Stimulated activated CD4-positive, alpha-beta T cell treated with anti-CD3 and anti-CD28 coated beads, Interleukin-4, amount 100 ng/mL, for 48 hours (primary cell): ENCODE measurements at places on chromosomes 5 and 9.

DNA sequence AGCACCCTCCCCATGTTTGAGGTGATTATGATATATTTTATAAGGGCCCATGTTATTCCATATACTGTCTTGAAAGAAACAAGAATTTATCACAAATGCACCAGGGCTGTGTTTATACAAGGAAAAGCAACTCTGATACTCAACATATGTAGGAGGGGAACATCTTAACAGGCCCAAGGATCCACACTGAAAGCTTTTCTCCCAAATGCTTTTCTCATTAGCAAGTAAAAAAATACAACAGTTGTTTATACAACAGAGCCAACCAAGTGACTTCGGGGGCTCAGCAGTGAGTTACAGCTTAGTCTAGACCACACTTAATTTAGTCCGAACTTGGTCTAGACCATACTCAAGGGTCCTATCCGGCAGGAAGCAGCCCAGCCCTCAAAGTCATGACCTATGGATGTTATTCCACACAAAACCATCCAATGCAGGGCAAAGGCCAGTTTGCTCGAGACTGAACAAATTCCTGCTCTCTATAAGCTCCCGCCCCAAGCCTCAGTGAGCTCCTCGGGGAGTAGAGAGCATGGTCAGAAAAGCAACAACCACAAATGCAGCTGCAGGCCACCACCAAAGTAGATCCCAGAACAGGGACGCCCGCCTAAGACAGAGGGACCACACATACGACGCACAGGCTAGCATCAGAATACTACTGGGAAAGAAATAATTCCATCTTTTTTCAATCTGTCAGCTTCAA is 6.8 kb downstream of the GZMK start:
- DNase-seq, result no peak

DNA sequence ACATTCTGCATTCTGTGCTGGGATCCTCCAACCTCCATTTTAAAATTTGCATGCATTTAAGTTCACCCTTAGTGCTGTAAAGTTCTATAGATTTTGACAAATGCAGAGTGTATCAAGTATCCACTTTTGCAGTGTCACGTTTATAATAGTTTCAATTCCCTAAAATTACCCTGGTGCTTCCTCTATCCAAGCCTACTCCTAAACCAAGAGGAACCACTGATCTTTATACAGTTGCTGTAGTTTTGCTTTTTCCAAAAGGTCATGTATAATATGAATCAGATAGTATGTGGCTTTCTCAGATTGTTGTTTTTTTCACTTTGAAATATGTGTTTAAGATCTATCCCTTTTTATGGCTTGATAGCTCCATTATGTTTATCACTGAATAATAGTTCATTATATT is 468.4 kb upstream of the CDH6 start:
- no peak for DNase-seq

- no peak for DNase-seq
Measured at GRCh38 chr9:137162505-137163364, 7.1 kb downstream of the LRRC26 start.

DNA sequence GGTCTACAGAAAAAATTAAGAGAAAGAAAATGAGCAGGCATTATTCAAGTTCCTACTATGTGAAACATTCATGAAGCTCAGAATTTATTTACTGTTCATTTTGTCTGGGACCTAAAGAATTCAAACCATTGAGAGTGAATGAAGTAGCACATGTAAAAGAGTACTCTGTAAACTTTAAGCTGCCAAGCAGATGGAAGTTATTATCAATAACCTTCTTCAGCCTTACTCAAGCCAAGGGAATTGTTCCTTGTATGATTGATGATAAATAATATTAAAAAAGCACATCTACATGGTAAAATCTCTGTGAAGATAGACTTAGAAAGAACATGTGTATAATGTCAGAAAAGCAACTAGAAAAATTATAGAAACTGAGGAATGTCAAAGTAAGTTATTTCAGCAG is 17.8 kb upstream of the GLIS3 start:
- no peak for DNase-seq
